Activated CD4-positive, alpha-beta T cell treated with anti-CD3 and anti-CD28 coated beads, Interleukin-2, amount 50 U/mL, for 1 hour (primary cell): ENCODE measurements at places on chromosomes 5 and 9.

GRCh38 chr9:77901771-77902170, 129.8 kb downstream of the GNAQ start:
- DNase-seq = no peak

DNA sequence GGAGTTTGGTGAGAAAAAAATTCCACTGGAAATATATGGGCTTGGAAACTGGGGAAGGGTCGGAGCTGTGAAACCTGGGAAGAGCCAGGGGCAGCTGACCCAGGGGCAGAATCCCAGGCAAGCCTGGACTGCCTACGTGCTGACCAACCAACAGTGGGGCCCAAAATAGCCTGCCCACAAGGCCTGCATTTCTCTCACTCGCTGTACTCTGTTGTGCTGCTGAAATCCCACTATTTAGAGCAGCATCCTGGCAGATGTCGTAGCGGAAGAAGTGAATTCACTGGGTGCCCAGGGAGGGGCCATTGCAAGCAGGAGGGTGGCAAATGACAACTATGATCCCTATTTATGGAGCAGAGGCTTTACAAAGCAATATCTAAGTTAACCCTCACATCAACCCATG, 9.5 kb downstream of the GDNF start:
- DNase-seq = no peak

GRCh38 chr5:96756985-96757384, 50.8 kb downstream of the ERAP1 start:
- no peak for DNase-seq

- DNase-seq = no peak
Observed at GRCh38 chr9:3028535-3028934, 184.6 kb upstream of the PUM3 start.

GRCh38 chr9:82531795-82532194, 531.1 kb downstream of the RASEF start:
- DNase-seq = no peak

- no peak for DNase-seq
Observed at GRCh38 chr9:91786132-91786896, 163.7 kb downstream of the ROR2 start.

GRCh38 chr9:136170006-136170901, 34.7 kb downstream of the LHX3 start:
- peak; percentile 48 for DNase-seq

- DNase-seq = no peak
Observed at GRCh38 chr9:69546265-69546664, 125.9 kb downstream of the APBA1 start.

GRCh38 chr5:20605732-20606525, 617.9 kb upstream of the CDH18 start:
- DNase-seq = no peak

GRCh38 chr9:127036437-127036836, 86.0 kb downstream of the ANGPTL2 start:
- no peak for DNase-seq

DNA sequence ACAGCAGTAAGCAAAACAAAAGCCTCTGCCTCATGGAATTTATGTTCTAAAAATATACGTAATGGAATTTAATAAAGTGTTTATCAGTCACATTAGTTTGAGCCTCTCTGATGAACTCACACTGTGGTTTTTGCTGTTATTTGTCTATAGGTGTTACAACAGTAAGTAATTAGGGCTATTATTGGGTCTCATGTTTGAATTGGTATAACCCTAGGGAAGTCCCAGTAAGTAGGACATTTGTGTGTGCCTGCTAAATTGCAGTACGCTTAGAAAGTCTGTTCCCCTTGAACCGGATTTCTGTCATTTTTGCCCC, 197.6 kb downstream of the NR3C1 start:
- DNase-seq = no peak

GRCh38 chr5:124905256-124906130, 159.1 kb upstream of the ZNF608 start:
- DNase-seq = no peak

DNA sequence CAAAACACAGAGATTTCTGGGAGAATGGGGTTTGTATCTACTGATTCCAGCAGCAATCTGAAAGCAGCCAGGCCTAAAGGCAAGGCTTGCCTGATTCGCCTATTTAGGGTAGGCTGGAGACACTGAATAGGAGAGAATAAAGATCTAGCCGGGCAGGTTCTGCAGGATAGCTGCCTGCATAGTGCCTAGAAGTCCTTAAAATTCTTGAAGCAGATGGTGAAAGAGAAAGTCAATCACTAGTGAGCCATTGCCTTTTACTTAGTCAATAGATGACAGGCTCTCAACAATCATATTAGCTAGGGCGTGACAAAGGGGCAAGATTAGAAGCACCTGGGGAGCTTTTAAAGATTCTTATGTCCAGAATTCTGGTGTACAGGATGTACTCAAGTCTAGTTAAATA, 522.7 kb downstream of the HTR1A start:
- no peak for DNase-seq

DNA sequence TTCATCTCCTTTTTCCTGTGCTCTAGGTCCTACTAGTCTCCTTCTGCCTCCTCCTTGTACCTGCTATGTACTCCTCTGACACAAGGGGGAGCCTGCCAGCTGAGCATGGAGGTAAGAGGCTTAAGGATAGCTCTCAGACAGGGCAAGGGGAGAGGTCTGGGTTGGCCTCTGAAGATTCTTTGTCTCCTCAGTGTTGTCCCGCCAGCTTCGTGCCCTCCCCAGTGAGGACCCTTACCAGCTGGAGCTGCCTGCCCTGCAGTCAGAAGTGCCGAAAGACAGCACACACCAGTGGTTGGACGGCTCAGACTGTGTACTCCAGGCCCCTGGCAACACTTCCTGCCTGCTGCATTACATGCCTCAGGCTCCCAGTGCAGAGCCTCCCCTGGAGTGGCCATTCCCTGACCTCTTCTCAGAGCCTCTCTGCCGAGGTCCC, 3.8 kb downstream of the CREB3 start:
- peak; percentile 64 for DNase-seq

GRCh38 chr5:163408311-163408923, 29.0 kb upstream of the CCNG1 start:
- peak; percentile 51 for DNase-seq

DNA sequence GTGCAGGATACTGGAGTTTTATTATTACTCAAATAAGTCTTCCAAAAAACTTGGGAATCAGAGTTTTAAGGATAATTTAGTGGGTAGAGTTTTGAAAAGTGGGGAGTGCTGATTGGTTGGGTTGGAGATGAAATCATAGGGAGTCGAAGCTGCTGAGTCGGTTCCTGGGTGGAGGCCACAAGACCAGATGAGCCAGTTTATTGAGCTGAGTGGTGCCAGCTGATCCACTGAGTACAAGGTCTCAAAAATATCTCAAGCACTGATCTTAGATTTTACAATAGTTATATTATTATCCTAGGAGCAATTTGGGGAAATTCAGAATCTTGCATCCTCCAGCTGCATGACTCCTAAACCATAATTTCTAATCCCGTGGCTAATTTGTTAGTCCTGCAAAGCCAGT, 804.9 kb upstream of the SEMA6A start:
- DNase-seq = no peak

- DNase-seq = peak; percentile 9
Observed at GRCh38 chr5:82312373-82312856, 34.3 kb upstream of the RPS23 start.

DNA sequence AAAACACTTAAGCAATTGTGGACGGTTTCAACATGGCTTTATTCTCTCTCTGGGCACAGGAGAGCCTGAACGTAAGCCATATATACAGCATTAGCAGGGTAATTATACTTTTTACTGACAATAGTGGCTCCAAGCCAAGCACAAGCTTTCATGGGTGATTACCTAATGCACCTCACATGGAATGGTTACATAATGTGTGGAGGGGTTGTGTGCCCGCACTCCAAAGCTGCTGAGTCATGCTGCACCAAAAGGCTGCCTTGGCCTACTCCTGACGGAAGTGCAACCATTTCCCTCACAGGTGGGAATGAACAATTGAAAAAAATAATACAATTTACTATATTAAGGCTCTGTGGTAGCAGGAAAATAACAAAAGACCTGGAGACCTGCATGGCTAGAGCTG, 86.5 kb upstream of the ATP10B start:
- DNase-seq = no peak

GRCh38 chr9:111974092-111974681, 77.6 kb downstream of the UGCG start:
- DNase-seq = no peak

- no peak for DNase-seq
Observed at GRCh38 chr5:95958310-95959014, 3.2 kb downstream of the ELL2 start.

- no peak for DNase-seq
Observed at GRCh38 chr5:36199620-36200019, 42.1 kb downstream of the NADK2 start.

- no peak for DNase-seq
Observed at GRCh38 chr9:110908894-110909293, 129.4 kb downstream of the LPAR1 start.

GRCh38 chr5:127583866-127584265, 65.0 kb upstream of the CTXN3 start:
- no peak for DNase-seq

DNA sequence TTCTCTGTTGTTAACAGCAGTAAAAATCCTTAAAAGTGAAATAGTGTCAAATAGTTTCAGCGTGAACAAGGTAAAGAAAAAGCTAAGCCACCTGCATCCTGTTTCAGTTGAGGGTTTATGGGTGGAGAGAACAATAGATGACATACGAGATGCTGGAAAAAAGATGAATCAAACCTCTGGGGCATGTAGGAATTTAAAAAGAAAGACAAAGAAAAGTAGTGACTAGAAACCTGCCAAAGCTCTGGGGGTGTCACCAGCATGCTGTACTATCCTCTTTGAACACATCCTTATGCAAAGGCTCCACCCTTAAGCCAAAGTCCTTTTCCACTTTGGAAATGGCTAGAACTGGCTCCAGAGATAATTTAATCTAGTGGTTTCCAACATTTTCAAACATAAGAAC, 22.2 kb downstream of the SCAI start:
- DNase-seq = no peak

DNA sequence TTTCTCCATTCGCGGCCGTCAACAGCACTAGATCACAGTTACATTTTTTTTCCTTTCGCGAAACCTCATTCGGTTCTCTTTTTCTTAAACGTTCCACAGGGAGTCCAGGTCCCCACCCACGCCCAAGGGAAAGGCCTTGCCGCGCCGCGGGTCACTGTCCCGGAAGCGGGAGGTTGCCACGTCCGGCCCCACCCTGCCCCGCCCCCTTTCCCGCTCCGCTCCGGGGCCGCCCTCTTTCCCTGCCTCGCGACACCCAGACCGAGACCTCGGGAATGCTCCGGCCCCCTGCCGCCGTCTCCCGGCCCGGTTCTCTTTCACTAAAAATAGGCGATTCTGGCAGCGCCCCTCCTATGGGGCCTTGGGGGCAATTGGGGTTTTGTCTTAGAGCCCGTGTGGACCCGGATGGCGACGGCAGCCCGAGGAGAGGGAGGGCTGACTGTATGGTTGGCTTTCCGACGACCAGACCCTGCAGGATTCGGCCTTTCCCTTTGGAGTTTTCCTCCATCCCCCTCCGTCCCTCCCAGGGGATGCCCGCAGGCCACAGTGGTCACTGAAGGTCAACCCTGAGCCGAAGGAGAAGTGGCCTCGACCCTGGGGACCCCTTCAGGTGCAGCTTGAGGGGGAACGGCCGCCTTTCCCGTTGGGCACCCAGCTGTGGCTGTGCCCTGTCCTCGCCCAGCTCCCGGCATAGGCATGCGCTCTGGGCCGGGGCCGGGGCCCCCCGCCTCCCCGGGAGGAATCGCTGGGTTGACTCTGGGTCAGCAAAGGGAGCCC, 2.8 kb upstream of the RACK1 start:
- DNase-seq = peak; percentile 62

DNA sequence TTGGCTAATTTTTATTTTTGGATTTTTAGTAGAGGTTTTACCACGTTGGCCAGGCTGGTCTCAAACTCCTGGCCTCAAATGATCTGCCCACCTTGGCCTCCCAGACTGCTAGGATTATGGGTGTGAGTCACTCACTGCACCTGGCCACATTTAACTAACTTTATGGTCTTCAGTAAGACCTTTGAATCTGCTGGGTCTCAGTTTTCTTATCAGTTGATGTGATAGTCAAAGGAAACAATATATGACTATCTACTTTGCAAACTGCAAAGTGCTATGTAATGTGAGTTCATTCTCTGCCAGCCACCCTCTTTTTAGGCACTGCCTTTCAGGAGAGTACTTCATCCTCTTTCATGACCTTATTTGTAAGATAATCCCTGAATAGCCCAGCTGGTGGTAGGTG, 474.7 kb downstream of the PDE4D start:
- no peak for DNase-seq

GRCh38 chr5:38369692-38370091, 111.3 kb downstream of the EGFLAM start:
- DNase-seq = no peak
